Stimulated activated CD8-positive, alpha-beta memory T cell treated with anti-CD3 and anti-CD28 coated beads, Interleukin-2, amount 100 ng/mL, for 1 hour (primary cell): ENCODE measurements at places on chromosomes 16 and 17.

- DNase-seq = no peak
Measured at GRCh38 chr17:48961516-48962233, 6.7 kb downstream of the GIP start.

- no peak for DNase-seq
Measured at GRCh38 chr17:49935526-49936210, 33.3 kb upstream of the DLX4 start.

GRCh38 chr17:50161023-50161910, 4.5 kb upstream of the SGCA start:
- peak; percentile 87 for DNase-seq

DNA sequence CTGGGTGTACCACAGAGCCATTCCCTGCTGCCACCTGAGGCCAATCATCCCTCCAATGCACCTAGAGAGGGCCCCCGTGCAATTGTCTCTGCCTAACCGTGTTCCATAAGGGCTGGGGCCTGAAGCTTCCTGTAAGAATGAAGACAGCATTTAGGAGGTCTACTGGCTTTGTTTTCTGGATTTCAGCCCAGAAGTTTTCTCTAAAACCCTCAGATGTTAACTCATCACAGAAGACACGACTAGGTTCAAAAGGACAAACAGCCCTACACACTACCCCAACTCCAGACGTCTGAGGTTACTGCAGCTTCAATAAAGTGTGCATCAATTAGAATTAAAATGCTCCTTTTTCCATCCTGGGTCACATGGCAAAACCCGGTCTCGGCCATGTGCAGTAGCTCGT, 10.8 kb upstream of the DRG2 start:
- DNase-seq = no peak

GRCh38 chr16:3131755-3132377, 3.0 kb upstream of the ZNF213 start:
- DNase-seq = no peak

DNA sequence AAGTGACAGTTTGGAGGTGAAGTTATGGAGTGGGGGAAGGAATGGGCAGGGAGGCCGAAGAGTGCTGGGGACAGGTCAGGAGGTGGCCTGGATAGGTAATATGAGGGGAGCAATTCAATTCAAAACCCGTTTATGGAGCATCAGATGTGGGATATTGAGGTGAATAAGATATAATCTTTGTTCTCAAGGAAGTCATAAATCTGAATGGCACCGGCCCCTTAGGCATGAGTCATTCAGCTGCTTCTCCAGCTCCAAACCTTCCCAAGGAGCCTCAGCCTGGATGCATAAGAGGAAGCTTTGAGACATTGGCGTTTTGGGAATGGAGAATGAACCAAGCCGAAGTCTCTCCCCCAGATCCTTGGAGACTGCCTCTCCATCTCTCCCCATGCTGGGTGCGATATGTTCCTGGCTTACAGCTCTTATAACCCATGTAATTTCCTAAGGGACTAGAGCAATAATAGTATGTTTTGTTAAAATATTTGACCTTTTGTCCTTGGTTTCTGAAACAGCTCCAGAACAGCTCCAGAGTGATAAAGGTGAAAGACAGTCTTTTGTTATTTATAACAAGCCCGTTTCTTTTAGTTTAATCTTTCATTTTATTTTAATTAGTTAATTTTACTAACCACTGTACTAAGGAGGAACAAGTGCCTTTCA, 1.7 kb downstream of the TUBG2 start:
- no peak for DNase-seq

DNA sequence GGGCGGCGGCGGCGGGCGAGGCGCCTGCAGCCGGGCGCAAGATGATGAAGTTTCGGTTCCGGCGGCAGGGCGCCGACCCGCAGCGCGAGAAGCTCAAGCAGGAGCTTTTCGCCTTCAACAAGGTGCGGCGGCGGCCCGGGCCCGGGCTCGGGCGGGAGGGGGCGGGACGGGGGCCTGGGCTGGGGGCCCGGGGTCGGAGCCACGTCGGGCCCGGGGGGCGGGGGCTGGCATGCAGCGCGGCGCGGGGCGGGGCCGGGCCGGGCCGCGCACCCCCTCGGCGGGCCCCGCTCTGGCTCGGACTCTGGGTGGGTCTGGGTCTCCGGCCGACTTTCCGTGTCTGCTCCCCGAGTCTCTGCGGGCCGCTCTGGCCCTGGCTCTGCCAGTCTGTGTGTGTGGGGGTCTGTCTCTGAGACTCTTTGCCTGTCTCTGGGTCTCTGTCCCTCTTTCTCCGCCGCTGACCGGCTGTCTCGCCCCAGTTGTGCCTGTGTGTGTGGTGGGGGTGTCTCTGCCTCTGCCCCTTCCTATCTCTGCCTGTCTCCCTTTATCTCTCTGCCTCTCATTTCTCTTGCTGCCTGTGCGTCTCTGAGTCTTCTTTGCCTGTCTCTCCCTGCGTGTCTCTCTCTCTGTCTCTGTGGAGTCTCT, 328 bp downstream of the LLGL1 start:
- no peak for DNase-seq

- DNase-seq = no peak
Measured at GRCh38 chr17:68248199-68248825, 469 bp downstream of the AMZ2 start.

DNA sequence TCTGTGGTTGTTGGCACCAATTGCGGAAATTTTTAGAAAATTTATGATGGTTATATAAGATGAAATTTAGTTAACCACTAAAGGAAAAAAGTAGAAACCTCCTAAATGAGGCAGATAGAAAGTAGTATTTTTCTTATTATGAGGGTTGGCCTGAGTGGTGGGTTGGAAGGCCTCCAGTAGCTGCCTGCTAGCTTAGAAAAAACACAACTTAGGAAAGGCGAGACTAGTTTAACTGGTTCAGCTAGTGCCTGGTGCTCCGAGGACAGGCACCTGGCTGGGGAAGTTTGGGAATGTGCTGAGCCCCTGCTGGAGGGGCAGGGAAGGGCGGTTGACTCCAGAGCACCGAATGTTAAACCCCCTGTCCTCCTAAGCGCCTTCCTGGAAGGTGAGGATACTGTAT, 19.9 kb downstream of the LDHD start:
- no peak for DNase-seq

DNA sequence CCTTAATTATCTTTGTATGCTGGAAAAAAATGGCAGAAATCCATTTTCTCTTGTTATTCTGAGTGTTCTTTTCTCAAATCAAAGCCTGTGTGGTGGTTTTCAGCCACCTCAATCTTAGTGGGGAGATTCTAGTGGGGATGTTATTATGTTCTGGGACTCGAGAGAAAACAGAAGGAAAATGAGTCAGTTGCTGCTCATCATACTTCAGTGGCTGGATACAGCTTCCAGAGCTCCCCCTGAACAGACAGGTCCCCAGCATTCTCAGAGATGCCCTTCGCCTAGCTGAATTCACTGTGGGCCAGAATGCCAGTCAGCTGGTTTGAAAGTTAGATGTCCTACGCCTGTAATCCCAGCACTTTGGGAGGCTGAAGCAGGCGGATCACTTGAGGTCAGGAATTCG, 8.5 kb downstream of the ST6GALNAC1 start:
- no peak for DNase-seq

DNA sequence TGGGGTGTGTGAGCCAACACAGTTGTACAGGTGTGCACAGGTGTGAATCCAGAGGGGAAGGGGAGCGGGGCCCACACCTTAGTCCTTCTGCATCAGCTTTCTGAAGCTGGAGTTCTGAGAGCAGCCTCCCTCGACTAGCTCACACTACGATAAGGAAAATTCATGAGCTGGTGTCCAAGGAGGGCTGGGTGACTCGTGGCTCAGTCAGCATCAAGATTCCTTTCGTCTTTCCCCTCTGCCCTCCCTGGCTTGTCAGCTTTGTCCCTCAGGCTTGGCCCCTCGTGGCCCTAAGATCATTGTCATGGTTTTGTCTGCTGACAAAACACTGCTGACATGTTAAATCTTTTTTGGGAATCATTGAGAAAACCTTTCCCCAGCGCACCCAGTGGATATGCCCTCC, 47.5 kb downstream of the OR1D5 start:
- no peak for DNase-seq

DNA sequence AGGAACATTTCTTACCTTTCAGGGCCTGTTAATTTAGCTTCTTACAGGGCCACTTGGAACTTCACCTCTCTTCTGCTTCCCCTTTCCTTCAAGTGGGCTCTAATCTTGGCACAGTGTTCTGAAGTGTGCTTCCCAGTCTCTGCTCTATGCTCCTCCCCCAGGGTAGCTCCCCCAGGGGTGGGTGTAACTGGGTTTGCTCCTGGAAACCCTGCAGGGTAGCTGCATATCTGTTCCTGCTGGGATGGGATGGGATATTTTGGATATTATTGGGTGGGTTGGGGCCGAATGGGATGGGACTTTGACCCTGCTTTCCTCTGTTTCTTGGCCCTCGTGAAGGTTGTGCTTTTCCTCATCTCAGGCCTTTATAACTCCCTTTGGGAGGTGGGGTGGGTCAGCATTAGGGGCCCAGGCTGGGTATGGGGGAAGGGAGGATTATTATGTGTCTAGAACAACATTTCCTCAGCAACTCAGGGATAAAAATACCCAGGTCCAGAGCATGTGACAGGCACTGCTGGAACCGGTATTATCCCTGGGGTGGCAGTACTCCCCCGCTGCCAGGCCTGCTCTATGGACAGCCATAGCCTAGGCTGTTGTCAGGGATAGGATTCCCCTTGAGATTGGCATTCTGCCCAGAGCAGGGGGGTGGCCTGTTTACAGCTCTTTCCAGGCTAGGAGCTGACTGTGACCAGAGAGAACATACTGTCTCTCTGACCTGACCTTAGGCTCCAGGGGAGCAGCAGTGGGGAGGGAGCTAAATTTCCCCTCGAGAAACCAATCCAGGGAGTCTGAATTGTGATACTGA, 5.0 kb downstream of the NFE2L1 start:
- no peak for DNase-seq

DNA sequence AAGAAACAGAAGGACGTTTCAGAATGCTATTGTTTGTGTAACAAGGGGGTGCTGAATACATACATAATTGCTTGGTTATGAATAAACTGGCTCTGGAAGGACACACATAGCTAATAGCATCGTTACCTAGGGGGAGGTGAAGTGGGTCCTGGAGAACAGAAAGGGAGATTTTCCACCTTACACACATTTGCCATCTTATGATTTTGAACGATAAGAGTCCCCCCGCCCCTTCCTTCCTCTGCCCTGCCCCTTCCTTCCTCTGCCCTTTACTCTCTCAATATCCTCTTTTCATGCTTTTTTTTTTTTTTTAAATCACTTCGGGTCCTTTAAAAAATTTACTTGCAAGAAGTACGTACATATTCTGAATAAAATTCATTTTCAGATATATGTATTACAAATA, 902 bp upstream of the DHRS7B start:
- peak; percentile 37 for DNase-seq

- no peak for DNase-seq
Measured at GRCh38 chr16:3282103-3282729, 1.1 kb upstream of the ZNF263 start.

- DNase-seq = no peak
Measured at GRCh38 chr16:87881324-87882200, 12.3 kb upstream of the SLC7A5 start.

DNA sequence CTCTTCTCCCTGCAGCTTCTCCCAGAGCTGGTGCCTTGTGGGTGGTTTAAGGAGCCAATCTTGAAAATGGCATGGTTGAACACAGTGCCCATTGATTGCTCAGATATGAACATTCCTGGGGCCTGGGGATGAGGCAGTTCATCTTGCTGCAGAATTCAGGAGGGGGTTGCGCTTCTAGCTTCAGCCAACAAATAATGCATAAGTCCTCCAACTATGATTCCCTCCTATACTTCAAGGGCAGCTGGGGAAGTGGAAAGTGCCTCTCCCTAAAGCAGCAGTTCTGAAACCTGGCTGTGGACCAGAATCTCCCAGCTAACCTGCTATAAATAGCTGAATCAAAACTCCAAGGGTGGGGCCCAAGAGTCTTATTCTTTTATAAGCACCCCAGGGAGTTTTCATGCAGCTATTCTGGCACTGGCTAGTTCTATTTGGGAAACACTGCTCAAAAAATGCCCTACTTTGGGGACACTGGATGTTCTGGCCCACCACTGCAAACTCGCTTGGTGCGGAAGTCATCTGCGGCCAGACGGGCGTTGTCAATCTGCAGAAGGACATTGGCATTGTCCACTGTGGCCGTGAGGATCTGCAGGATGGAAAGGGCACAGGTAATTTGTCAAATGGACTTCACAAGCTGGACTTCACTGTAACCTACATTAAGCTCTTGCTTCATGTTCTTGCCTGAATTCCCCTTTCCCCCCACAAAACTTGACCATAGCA, 130.3 kb downstream of the CCDC144A start:
- DNase-seq = no peak

DNA sequence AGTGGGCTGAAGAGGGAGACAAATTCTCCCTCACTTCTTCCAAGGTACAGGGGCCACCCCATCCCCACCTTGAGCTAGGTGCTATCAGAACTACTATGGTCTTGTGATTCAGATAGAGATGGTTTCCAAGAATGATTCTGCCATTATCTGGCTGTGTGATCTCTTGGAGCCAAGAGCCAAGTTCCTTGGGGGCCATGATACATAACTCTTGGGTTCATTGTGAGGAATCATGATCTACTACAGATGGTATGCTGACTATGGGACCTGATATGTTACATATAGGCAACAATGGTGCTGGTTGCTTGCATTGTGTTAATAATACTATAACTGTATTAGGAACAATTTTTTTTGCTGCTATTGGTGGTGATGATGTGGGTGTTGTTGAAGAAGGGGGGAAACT, 45.7 kb downstream of the DYNLRB2 start:
- DNase-seq = no peak

- no peak for DNase-seq
Measured at GRCh38 chr16:80931801-80932707, 74.6 kb downstream of the CMC2 start.

GRCh38 chr17:27994586-27994985, 47.9 kb upstream of the NLK start:
- no peak for DNase-seq

DNA sequence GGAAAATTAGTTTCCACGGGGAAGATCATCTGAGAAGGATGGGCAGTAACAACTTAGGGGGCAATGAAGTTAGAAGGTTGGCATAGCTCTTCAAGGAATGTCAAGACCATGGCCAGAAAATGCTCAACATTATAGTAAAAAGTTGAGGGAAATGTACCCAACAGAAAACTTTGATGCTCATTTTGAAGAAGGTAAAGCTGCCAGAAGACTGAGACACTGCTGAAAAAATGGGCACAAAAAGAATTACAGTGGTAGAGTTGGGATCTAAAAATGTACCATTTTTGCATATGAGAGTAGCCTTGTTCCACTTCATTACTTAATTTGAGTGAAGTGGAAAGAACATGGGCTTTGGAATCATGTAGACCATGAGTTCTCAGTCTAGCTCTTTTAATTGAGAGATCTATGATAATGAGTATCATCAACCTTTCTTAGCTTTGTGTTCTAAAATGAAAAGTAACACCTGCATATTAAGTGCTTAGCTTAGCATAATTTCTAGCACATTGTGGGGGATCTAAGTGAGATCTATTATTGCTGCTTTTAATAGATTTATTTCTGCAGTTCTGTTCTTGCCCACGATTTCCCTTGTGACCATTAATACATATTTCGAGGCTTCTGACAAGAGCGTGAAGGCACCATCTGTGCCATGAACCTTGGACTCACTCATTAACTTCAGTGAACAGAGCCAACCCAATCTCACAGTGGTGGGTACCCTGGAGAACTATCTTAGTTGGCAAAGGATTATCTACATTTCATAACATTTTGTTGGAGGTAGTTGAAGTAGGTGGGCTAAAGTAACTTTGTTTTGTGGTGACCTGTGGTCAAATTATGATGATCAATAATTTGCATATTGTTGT, 3.0 kb downstream of the NACA2 start:
- DNase-seq = no peak

GRCh38 chr17:8121681-8122421, 2.1 kb downstream of the HES7 start:
- DNase-seq = no peak

- no peak for DNase-seq
Measured at GRCh38 chr16:11088074-11088730, 143.8 kb downstream of the CLEC16A start.
